ENCODE measurements at places on chromosomes 11 and 22.
A peak's percentile ranks its signal among the peaks of the same experiment; 100 is the strongest.

GRCh38 chr11:127859941-127860354 lies 727.4 kb downstream of the ETS1 start:
- no peak for DNase-seq

- no peak for DNase-seq
Observed at GRCh38 chr11:132604431-132604830, 927.9 kb downstream of the OPCML start.

DNA sequence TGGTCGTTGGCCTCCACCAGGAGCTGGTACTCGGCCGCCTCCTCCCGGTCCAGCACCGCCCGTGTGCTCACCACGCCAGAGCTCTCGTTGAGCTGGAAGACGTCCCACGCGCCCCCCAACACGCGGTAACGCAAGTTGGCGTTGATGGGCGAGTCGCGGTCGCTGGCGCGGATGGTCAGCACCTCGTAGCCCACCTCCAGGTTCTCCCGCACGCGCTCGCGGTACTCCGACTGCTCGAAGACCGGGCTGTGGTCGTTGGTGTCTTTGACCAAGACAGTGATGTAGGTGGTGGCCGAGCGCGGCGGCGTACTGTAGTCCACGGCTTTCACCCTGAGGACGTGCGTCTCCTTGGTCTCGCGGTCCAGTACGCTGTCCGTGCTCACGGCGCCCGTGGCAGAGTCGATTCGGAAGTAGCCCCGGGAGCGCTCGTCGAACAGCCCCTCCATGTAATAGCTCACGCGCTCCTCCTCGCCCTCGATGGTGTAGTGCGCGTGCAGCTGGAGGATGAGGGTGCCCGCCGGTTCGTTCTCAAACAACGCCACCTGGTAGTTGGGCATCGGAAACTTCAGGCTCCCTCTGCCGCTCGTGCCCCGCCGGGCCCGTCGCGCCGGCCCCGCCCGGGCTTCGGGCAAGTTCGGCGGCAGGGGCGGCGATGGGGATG lies 1.4 kb downstream of the CELSR1 start:
- DNase-seq = no peak

DNA sequence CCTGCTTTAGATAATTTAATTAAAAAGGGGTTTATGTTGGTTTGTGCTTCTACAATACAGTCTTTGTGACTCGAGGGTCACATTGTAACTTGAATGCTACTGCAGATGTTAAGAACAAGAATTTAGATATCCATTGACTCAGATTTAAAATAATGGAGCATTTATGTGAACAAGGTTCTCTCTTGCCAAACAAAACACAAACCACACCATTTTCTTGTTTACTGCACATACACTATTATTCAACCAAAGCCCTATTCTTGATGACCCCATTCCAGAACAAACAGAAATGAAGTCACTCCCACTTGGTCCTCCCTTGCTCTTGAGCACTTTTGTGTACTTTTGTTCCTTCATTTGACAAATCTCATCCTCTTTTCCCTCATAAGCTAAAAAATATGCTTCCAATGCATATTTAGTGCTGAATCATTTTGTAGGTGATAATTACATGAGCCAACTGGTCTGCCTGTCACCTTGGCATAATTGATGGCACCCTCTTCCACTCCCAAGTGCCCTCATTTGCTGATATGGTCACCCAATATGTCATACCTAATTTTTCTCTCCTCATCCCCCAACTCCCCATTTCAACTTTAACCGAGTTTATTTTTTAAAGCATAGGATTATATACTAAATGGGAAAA lies 2.8 kb downstream of the C11orf71 start:
- no peak for DNase-seq

DNA sequence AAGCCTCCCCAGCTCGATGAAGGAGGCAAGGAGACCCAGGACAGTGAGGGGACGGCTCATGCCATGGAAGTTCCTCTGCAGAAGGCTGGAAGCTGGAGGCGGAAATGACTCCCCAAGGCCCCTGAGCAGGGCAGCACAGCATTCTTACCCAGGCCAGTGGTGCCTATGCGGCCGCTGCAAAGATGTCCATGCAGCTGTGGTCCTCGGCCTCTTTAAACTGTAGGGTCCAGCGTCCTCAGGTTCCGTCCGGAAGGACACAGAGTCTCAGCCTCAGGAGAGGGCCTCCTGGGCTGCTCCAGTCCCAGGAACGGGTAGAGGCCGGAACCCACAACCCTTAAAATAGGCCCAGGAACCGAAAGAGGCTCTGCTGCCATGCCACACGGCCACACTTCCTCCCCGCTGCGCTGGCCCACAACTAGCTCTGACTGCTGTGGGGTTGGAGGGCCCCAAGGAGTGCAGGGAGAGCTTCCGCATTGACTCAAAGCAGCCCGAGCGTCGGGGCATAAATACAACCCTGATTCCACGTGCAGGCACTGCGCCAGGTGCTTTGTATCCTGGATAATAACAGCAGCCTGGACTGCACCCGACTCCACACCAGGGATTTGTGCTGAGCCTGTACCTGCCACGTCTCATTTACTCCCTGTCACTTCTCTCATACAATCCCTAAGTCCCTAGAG lies 5.5 kb downstream of the KIAA0930 start:
- DNase-seq = no peak

DNA sequence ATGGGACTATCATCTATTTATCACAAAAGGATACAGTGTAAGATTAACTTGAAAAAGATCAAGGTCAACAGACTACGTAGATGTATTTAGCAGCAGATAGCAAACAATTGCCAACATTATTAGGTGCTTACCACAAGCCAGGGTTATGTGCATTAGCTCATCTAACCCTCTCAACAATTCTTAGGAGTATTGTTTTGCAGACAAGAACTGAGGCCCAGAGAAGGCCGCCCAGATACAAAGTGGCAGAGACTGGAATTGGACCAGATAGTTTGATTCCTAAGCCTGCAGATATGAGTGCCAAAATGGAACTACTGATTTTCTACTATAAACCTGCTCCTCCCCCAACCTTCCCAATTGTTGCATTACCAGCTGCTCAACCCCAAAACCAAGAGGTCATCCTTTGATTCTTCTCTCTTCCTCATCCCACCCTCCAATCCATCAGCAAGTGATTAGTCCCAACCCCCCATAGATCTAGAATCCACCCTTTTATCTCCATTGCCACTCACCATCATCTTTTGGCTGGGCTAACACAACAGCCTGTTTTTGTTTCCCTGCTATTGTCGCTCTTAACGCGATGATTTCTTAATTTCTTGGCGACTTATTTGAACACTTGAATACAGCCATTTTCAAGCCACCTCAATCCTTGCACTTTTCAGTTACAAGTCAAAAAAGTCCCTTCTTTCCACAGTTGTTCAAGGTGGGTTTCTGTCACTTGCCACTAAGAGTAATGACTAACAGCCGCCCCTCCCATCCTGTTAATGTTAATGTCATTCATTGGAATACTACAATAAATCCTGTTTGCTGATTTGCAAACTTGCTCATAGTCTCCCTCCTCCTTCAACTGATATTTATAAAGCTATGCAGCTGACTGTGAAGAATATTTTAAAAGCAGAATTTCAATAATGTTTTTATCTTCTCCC lies 2.7 kb downstream of the TMEM123 start:
- no peak for DNase-seq

- DNase-seq = no peak
Observed at GRCh38 chr22:50202130-50202666, 1.4 kb downstream of the SELENOO start.

- DNase-seq = no peak
Observed at GRCh38 chr22:42187646-42188045, 57.0 kb upstream of the CYP2D6 start.

DNA sequence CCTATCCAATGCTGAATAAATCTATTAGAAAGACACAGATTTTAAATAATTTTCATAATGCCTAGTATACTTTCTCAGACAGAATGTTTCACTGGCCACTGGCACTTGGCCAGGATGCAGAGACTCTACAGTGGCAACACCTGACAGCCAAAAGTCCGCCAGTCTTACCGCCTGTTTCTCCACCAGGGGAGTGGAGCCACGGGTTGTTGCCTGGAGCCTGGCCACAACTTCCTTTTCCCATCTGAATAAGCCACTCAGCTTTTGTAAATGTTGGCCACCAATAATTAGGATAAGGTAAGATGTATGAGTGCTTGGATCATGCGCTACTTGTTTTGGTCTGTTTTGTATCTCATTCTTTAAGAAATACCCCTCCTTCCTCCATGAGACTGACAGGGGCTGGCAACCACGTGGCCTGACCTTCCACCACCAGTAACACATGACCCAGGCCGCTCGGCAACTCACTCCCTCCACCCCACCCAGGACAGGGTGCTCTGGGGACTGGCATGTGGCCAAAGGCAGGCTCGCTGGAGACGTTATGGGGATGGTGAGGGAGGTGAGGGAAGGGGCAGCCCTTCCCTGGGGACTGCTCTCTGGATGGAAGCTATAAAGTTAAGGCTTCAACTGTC lies 93.0 kb upstream of the BID start:
- no peak for DNase-seq

- no peak for DNase-seq
Observed at GRCh38 chr11:60753309-60753708, 3.4 kb upstream of the MS4A15 start.

DNA sequence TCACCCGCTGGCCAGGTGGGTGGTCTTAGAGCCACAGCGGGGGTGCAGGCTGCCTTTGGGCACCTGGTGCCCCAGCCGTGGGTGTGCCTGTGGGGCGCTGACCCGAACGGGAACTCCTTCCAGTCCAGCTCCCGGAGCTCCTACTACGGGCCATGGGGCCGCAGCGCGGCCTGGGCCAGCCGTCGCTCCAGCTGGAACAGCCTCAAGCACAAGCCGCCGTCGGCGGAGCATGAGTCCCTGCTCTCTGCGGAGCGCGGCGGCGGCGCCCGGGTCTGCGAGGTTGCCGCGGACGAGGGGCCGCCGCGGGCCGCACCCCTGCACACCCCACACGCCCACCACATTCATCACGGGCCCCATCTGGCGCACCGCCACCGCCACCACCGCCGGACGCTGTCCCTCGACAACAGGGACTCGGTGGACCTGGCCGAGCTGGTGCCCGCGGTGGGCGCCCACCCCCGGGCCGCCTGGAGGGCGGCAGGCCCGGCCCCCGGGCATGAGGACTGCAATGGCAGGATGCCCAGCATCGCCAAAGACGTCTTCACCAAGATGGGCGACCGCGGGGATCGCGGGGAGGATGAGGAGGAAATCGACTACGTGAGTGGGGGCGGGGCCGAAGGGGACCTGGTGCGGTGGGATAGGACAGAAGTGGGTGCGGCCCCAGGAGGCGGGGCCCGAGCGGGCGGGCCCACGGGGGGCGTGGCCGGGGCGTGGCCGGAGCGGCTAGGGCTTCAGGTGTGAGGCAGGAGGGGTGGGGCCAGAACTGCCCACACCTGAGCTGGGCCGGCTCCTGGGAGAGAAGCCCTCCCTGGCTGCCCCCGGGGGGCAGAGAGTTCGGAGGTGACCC lies 91.5 kb downstream of the CACNA1I start:
- peak; percentile 61 for DNase-seq

DNA sequence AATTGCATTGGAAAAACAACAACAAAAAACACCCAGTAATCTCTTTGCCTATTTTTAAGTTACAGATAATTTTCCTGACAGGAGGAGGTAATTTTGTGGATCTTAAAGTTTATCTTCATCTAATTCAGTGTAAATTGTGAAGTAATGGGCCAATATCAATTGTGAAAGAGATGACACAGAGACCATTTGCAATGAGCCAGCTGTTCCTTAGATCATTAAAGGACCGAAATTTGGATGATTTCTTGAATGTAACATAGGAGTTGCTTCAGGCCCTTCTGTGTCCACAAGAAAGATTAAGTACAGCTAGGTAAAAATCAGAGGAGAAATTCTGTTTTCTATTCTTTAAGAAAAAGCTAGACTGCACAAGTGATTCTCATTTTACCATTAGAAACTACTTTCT lies 718.5 kb upstream of the ANO3 start:
- DNase-seq = no peak

- no peak for DNase-seq
Observed at GRCh38 chr11:128854841-128855240, 12.3 kb downstream of the KCNJ1 start.

DNA sequence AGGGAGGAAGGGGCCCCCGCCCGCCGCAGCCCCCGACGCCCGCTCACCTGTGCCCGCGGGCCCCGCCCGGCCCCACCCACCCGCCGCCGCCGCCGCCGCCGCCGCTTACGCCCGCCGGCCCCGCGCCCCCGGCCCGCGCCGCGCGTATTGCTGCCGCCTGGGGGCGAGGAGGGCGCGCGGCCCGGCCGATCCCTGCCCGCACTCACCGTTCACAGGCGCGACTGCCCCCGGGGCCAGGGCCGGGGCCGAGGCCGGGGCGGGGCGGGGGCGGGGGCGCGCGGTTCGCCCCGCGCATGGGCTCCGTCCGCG lies 212 bp downstream of the HRAS start:
- no peak for DNase-seq

DNA sequence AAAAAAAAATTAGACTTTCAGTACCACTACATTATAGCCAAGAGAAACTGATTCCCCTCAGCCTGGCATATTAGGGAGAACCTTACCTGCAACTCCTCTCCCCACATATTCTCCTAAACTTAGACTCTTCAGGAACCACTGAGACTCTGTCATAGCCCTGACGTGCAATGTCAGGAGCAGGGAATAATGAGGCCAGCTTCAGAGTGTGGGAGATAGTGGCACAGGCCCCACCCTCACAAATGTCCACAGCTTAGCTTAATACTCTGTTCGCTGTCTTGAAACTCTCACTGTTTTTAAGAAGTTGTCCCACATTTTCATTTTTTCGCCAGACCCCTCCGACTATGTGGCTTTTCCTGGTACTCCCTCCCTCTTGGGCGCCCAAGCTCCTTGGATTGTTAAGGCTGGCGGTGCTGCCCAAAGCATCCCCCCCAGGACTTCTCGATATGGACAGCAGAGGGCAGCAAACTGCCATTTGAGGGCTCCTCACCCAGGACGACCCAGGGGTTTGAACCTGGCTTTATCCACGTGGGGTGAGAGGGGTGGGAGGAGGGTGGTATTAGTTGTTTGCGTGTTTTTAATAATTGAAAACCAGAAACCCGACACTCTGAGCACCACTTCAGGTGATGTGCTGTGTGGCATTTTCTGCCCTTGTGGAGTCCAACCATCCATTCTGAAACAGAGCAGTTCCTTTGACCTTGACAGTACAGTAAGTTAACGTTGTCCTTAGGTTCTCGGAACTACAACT lies 45.2 kb upstream of the RASSF10 start:
- DNase-seq = peak; percentile 36

Measured in stimulated activated CD8-positive, alpha-beta memory T cell treated with anti-CD3 and anti-CD28 coated beads, Interleukin-4, amount 100 ng/mL, for 24 hours (primary cell).